ENCODE measurements at places on chromosomes 5 and 9.

GRCh38 chr9:68780380-68780712 is 75.3 kb downstream of the PIP5K1B start:
- no peak for DNase-seq

DNA sequence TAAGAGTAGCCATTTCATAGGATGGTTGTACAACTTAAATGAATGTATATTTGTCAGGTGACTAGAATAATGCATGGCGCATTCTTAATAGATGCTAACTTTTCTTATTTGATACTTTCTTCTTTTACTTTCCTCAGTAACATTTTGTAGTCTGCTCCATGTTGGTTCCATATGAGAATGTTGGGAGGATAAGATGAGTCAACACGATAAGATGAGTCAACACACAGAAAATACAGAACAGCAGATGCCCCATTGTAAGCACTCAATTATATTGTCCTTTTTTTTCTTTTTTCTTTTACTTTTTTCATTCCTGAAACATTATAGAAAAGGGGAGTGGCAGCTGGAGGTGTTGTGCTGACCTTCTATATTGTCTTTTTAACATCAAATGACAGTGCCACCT is 92.3 kb upstream of the SPATA31C2 start:
- DNase-seq: no peak

DNA sequence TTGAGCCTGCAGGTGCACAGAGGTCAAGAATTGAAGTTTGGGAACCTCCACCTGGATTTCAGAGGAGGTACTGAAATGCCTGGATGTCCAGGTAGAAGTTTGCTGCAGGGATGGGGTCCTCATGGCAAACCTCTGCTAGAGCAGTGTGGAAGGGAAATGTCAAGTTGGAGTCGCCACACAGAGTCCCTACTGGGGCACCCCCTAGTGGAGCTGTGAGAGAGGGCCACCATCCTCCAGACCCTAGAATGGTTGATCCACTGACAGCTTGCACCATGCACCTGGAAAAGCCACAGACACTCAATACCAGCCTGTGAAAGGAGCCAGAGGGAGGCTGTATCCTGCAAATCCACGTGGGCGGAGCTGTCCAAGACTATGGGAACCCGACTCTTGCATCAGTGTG is 78.0 kb downstream of the GABRA1 start:
- DNase-seq: no peak

DNA sequence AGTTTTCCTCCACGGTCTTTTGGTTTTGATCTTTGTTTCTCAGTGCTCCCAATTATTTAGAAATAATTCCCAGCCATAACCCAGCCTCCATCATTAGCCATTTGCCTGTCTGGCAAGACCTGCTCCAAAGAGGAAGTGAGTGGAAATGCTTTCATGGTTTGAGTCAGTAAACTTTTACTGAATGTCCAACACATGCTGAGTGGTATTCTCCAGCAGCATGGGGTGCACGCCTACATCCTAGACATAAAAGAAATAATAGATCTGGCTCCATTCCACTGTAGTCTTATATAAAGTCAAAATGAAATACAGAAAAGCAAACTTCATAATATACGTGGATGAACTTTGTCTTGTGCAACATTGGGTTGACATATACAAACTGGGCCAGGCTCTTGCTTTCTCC is 757.2 kb downstream of the TLE1 start:
- no peak for DNase-seq

DNA sequence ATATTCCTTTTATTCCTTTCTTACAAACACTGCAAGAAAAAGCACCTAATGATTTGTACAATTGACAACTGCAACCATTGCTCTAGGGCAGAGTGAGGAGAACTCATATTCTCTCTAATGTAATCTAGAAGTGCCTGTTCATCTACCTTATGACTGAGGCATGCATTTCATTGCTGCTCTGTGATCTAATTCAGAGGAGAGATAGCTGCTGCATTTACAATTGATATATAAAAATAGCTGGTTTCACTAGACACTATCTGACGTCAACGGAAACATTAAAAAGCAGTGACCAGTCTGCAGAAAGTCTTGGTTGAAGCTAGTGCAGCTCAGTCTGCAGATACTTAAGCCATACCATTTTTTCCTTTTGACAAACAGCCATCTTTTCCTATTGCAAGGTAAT is 72.8 kb upstream of the C6 start:
- DNase-seq: no peak

DNA sequence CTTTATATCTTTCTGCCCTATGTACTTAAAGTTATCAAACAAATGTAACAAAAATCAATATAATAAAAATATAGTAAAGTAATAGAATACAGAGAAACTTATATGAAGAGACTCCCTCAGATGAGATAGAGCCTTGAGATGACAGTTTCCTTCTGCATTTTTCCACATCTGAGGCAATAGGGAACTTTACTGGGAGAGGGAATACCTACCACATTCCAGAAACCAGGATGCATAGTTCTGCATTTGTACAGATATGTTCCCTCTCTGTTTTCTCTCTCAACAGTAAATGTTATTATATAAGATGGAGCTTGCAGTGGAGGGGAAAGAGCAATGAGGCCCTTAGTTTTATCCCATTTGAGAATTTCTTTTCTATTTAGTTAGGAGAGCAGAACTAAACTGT is 109.6 kb upstream of the KCNN2 start:
- DNase-seq: no peak

GRCh38 chr9:22142671-22143070 is 133.6 kb upstream of the CDKN2B start:
- no peak for DNase-seq

- DNase-seq: no peak
These were observed 35.1 kb downstream of the MTAP start for GRCh38 chr9:21837501-21837900.

DNA sequence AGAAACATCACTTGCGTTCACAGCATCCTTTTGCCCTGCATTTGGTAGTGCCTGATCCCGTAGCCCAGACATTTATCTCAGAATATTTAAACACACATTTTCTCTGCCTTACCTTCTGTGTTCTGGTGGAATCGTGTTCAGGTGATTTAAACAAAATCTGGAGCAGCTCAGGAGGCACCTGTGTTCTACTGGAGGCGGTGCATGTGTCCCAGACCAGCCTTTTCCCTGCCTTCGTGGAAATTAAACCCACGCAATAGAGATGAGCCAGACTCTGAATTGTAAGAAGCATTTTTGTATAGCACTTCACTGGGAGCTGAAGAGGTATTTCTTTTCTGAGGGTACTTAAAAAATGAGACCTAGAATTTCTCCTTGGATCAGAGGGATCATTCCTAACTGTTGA is 212.5 kb downstream of the MAST4 start:
- no peak for DNase-seq

GRCh38 chr5:95920822-95921221 is 40.8 kb downstream of the ELL2 start:
- no peak for DNase-seq

- DNase-seq: no peak
These were observed 427.3 kb downstream of the ISL1 start for GRCh38 chr5:51810592-51810991.

DNA sequence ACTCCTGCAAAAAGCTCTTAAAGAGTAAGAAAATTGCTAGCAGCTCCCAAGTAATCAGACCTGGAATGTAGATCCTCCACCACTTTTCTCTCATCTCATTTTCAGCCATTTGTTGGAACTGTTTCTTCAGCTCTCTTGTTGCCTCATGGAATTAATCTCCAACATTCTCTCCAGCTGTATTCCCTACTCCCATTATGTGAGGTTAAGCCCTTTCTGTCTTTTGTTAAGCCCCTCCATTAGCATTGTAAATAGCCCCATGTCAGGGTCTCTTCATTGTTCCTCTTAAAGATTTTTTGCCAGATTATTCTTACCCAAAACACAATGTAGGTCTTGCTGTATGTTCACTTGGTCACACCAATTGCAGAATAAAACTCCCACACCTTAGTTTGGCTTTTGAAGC is 119.8 kb downstream of the PLPPR1 start:
- DNase-seq: no peak

DNA sequence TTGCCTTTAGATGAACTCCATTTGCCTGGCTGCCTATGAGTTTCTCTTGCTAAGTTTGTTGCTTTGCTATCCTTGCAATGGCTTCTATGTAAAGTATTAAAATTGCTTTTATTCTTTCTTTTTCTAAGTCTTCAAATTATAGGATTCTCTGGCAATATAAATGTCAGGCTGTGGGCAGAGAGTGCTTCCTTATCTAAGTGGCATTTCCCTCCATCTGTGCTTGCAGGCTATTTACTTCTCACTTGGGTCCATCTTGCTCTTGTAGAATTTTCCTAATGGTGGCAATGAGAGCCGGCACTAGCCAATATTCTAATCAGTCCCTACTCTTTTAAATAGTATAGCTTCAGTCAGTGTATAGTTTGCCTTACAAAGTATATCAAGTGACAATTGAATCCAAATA is 63.3 kb downstream of the FAM174A start:
- no peak for DNase-seq

GRCh38 chr9:14133394-14133793 is 180.5 kb downstream of the NFIB start:
- DNase-seq: no peak

DNA sequence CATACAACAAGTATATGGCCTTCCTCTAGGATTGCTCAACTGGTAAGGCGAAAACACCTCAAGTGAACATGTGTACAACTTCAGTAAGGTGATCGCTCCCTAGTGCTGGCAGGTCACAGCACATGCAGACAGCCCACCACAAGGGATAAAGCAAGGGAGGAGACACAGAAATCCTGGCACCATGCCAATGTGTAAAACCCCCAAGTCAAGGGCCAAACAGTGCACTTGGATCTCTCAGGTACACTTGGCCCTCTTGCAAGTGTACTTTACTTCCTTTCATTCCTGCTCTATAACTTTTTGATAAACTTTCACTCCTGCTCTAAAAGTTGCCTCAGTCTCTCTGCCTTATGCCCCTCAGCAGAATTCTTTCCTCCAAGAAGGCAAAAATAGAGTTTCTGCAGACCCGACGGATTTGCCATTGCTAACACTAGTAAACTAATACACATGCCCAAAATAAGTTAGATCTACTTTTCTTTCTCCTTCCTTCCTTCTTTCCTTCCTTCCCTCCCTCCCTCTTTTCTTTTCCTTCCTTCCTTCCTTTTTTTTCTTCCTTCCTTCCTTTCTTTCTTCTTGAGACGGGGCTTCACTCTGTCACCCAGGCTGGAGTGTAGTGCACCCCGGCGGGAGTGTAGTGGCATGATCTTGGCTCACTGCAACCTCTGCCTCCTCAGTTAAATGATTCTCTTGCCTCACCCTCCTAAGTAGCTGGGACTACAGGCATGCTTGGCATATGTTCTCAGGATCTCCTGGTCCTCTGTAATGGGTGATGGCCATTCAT is 6.8 kb upstream of the LNPEP start:
- DNase-seq: no peak

GRCh38 chr5:175617447-175617846 is 40.4 kb upstream of the HRH2 start:
- no peak for DNase-seq

DNA sequence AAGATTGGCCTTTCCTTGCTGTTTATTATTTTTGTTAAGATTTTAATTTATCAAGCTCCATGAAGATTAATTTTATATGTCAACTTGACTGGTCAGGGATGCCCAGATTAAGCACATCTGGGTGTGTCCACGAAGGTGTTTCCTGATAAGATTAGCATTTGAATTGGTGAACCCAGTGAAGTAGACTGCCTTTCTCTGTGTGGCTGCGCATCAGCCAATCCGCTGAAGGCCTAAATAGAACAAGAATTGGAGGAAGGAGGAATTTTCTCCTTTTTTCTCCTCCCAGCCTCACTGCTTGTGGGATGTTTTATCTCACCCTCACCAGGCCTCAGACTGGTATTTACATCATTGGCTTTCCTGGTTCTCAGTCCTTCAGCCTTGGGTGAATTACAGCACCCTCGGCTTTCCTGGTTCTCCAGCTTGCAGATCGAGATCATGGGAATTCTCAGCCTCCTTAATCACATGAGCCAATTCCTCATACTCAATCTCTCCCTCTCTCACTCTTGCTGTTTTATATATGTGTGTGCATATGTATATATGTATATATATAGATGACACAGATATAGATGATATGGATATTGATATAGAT is 135.4 kb upstream of the SPEF2 start:
- no peak for DNase-seq

GRCh38 chr9:107260437-107261081 is 22.5 kb upstream of the RAD23B start:
- peak; percentile 88 for DNase-seq

GRCh38 chr5:15885156-15885555 is 294.4 kb downstream of the MARCHF11 start:
- DNase-seq: no peak

GRCh38 chr9:17761984-17762676 is 183.3 kb downstream of the SH3GL2 start:
- no peak for DNase-seq

DNA sequence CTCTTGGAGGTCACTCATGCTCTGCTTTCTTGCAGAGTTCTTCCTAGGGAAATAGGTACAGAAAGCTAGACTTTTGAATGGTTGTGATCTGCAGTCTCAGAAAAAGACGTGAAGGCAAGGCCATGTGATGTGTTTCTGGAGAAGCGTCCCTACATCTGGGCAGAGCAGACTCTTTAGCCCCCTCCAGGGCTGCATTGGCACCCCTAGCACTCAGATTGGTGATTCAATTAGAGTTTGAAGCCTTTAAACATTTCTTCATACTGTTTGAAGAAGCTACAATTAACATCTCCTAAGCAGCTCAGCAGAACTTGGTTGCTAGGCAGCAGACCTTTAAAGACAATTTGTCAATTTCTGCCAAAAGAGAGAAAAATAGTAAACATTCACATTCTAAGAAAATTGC is 21.6 kb downstream of the JADE2 start:
- no peak for DNase-seq

GRCh38 chr5:35852084-35852734 is 4.5 kb upstream of the IL7R start:
- peak; percentile 30 for DNase-seq

GRCh38 chr5:16740811-16741392 is 124.1 kb upstream of the RETREG1 start:
- DNase-seq: no peak

DNA sequence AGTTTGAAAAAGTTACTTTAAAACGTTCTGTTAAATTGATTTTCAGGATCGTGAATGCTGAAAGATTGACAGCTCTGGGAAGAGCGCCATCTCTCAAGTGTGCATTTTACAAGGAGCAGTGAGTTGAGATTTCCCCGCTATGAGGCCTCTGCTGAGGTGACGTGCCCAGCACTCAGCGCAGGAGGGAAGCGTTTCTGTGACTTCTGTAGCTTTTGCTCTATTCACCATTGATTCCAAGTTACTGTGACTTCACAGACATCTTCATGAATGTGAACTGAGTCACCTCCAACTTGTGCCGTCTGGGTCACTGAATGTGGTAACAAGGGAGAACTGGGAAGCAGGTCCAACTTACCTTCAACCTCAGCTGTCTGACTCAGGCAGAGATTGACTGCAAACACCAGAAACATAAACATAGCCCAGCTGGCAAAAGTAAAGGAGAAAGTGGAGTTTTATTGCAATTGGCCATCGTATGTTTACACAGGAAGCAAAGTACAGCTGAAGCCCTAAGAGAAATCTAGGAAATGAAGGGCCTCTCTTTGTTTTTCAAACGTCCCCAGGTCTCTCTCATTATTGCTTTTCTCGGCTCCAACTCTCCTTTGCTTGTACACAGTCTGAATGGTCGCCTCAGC is 428.8 kb upstream of the CLINT1 start:
- DNase-seq: no peak

GRCh38 chr5:132830436-132831094 is at the start of gene SHROOM1:
Gene SHROOM1, minus strand, starts transcription at chr5:132830647. Its CDS starts 4,507 bp downstream, at chr5:132826140.
- peak; percentile 93 for DNase-seq

Measured in GM20000 (cell line).